ENCODE measurements at places on chromosomes 3 and 15.

DNA sequence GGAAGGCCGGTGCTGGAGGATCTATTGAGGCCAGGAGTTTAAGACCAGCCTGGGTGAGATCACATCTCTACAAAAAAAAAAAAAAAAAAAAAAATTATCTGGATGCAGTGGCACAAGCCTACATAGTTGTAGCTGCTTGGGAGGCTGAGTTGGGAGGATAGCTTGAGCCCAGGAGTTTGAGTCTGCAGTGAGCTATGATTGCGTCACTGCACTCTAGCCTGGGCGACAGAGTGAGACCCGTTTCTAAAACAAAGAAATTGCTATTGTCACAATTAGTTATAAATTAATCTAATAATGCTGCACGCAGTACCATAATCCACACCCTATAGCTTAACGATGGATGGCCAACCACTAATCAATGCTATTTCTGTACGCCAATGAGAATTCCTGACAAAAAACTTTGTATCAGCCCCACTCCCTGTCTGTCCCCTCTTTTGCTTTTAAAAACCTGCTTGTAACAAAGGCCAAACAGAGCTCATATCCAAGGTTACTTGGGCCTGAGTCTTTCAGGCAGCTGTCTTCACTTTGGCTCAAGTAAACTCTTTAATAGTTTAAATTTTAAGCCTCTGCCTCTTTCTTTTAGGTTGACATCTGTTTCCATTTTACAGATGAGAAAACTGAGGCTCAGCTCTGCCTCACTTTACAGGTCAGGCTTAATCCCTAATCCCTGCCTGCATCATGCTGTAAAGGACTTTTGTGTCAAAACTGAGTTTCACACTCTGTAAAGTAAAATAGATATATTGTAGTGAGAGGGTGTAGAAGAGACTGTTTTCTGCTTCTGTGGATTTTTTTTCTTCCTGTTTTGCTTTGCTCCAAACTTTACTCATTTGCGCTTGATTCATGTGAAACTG is 10.9 kb downstream of the FLNB start:
- no peak for DNase-seq

GRCh38 chr3:61154457-61155198 is 96.6 kb downstream of the FHIT start:
- no peak for DNase-seq

- no peak for DNase-seq
These were observed 467.5 kb downstream of the C3orf38 start for GRCh38 chr3:88617283-88617682.

DNA sequence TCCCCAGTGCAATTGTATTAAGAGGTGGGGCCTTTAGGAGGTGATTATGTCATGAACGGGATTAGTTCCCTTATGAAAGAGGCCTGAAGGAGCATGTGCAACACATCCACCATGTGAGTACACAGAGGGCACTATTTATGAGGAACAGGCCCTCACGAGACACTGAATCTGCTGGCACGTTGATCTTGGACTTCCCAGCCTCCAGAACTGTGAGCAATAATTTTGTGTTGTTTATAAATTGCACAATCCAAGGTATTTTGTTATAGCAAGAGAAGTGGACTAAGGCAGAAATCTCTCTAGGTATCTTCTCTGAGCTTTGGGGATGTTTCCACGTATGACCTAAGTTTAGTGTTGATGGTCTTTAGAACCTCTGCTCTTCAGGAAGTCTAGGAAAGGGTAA is 149.3 kb upstream of the CBLB start:
- no peak for DNase-seq
